ENCODE measurements at places on chromosomes 12 and 14. TPM values are rescaled to one million over a fixed set of nuclear protein-coding genes. Genes with fewer than 3 reads are reported as not detected.

DDX54 gene
- 112 TPM for total RNA-seq

NOVA1 gene
- total RNA-seq: not detected

ZNF385A gene
- total RNA-seq: 1.1 TPM

GALNT6 gene
- total RNA-seq: 18.0 TPM

ERG28 gene
- total RNA-seq: 14.9 TPM

DNA sequence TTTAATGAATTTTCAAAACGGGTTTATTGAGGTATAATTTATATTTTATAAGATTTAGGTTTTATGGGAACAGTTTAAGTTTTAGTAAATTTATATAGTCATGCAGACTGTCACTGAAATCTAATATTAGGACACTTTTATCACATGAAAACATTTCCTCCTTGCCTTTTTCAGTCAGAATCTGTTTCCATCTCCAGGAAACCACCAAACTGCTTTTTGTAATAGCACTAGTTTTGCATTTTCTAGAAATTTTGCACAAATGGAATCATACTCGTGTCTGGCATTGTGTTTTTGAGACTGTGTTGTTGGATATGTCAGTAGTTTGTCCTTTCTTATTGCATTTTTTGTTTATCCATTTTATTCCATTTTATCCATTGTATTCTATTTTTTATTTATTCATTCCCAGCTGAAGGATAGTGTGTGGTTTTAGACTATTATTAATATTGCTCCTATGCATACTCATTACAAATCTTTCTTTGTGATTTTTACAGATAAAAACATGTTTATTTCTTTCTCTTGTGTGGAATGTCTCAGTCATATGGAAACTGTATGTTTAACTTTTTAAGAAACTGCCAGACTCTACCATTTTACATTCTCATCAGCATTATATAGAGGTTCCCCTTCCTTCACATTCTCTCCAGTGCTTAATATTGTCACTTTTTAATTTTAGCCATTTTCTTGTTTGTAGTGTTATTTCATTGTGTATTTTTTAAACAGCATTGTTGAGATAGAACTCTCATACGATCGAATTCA lies 26.5 kb downstream of the PALS1 start:
- DNase-seq: no peak

DNA sequence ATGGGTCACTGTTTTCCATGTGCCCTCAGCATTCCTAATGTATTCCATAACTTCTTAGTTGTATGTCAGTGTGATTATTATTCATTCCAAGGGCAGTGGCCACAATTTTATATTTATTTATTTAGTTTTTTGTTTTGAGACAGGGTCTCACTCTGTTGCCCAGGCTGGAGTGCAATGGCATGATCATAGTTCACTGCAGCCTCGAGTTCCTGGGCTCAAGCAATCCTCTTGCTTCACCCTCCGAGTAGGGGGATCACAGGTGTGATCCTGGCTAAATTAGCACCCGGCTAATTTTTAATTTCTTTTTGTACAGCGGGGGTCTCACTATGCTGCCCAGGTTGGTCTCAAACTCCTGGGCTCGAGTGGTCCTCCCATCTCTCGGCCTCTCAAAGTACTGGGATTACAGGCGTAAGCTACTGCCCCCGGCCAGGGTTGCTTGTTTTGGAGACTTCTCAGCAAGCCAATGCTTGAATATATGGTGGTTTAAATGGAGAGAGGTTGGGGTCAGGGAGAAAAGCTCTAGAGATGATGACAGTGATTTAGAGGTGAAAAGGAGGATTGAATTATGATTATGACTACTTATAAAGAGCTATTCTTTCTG lies 7.6 kb downstream of the GPRC5A start:
- no peak for DNase-seq

DNA sequence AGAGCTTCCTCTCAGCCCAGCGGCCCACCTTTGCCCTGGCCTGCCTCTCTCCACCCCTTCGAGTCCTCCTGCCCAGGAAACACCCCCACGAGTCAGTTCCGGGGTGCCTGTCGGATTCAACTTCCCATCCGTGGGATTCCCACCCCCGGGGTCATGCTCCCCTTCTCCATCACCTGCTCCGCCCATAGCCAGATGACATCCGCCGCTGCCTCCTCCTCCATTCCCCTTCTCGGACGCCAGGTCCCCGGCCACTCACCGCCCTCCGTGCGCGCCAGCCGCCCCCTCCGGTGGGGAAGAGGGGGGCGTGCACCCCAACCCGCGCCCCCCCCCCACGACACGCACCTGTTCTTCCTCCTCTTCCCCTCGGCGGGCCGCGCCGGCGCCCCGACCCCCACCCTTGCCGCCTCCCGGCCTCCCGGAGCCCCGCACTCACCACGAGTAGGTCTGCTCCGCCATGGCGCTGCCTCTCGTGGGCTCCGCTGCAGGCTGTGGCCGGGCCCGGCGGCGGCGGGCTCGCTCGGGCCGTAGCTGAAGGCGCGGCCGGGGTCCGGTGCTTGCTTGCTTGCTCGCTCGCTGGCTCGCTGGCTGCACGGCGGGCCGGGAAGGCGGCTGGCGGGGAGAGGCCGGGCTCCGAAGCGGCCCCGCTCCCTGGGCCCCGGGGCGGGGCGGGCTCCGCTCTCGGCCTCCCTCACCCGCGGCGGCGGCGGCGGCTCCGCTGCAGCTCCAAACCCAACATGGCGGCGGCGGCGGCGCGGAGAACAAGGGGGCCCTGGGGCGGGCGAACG lies 554 bp downstream of the SPPL3 start:
- DNase-seq: peak; percentile 79

DNA sequence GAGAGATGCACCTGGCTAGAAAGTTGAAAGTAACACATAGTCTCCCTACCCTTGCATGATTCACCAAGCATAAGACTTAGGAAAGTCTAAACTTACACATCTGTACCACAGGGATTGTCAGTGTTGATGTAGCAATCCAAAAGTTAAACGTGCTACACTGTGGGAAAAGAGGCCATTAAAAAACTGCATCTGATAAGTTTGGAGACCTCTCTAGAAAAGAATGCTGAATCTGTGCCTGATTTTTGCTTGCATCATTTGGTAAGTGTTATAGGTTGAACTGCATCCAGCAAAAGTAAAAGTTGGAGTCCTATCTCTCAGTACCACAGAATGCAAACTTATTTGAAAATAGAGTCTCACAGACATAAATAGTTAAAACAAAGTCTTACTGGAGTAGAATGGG lies 126.6 kb downstream of the SLC6A15 start:
- DNase-seq: no peak

- no peak for DNase-seq
These were observed 78.9 kb upstream of the VASH1 start for GRCh38 chr14:76682367-76682766.

DNA sequence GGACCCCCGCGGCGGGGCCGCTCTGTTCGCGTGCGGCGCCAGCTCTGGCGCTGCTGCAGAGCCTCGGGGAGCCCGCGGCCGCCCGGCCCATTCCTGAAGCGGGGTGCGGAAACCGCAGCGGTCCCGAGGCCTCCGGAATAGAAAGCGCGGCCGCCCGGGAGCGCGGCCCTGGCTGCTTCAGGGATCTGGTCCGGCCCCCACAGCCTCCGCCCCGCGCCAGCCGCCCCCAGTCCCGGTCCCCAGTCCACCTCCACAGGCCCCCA lies 204 bp downstream of the HSP90AA1 start:
- DNase-seq: no peak

DNA sequence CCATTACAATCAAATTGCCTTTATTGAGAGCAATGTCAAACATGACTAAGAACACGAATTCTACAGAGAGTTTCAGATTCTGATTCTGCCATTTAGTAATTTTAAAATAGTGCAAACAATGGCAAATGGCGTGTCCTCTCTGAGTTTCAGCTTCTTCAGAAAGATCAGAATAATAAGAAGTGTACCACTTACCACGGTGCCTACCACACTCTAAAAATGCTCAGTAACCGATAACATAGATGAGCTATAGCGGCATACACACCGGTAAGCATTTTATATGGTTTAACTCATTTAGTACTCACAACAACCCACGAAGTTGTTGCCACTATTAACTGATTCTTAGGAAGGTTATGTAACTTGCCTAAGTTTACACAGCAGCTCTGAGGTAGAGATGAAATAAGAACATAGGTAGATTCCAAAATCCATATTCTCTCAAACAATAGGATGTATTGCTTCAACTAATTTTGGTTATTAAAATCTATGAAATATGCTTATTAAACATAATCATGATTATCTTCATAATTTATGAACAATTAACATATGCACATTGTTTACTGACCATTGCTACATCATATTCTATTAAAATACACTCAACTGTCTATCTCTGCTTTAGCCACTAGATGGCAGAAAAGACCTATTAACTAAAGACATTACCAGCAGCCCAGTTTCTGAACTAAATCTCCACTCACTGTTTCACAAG lies 38.3 kb downstream of the SLC6A15 start:
- DNase-seq: no peak

GRCh38 chr14:39628087-39628486 lies 195.9 kb upstream of the FBXO33 start:
- no peak for DNase-seq

DNA sequence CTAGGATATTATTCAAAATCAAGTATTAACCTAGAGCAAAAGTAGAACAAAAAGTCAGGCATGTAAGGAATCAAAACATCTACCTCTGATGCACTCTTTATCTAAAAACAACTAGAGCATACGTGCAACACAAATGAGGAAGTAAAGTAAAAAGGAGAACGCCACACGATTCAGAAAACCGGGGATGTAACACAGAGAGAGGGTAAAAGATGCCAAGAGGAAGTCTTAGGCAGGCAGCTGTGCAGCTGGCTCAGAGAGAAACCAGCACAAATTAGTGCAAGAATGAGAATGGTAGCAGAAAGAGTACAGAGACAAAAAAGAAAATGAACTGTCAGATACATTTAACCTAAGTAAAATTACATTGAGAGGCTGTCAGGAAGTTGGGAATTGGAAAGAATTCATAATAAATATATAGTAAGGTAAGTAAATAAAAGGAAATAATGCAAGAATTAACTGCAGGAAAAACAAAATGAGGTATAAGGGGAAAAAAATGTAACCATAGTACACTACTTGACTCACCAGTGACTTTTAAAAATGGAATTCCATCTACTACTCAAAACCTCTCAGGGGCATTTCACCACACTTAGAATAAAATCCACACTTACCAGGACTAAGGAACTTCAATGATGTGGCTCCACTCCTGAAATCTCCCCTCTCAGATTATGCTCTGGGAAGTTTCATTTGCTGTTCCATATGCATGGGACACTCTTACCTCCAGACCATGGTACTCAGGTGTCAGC lies 17.1 kb downstream of the BCAT1 start:
- no peak for DNase-seq

- peak; percentile 35 for DNase-seq
These were observed 57.9 kb upstream of the SLC38A2 start for GRCh38 chr12:46430340-46430948.

GRCh38 chr14:100298551-100299237 lies 7.5 kb downstream of the SLC25A29 start:
- no peak for DNase-seq

GRCh38 chr12:53313996-53314395 lies 7.4 kb downstream of the AAAS start:
- DNase-seq: no peak

DNA sequence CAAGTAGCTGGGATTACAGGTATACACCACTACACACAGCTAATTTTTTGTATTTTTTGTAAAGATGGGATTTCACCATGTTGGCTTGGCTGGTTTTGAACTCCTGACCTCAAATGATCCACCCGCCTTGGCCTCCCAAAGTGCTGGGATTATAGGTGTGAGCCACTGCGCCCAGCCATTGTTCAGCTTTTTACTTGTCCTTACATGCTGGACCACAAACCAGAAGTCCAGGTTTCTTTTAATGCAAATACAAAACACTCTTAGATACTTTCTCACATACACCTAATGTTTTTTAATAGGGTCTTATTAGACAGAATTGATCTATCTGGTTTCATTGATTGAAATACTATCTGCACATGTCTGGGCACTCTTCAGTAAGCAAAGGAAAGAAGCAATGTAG lies 40.5 kb downstream of the BTG1 start:
- DNase-seq: no peak
